ENCODE measurements at places on chromosomes 4 and X.

GRCh38 chr4:107283587-107284559, 247.8 kb upstream of the DKK2 start:
- no peak overlapping the region for H3K27ac ChIP-seq
- H3K36me3 ChIP-seq = no peaks in the 10 kb centered on the region
- no peaks in the 10 kb centered on the region for H3K4me1 ChIP-seq
- H3K27me3 ChIP-seq = no peaks in the 10 kb centered on the region
- no peak for DNase-seq

DNA sequence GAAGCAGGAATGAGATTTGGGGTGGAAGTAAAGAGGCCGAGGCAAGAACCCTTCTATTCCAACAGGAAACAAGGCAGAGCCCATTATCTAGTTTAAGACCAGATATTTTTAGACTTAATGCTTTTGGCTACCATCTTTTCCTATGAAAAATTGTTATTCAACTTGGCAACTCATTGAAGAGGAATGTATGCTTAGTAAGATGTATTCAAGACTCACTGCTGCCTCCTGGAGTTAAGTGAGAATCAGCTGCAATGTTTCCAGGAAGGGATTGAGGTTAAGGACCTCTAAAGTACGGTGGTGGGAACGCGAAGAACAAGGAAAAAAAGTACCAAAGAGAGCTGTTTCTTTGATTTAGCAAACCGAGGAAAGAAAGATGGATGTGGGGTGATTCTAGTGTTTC, 89.1 kb downstream of the RAPGEF2 start:
- peaks cover 4% of the 10 kb centered on the region for H3K36me3 ChIP-seq
- H3K27me3 ChIP-seq = no peaks in the 10 kb centered on the region
- no peak overlapping the region for H3K4me3 ChIP-seq
- H3K27ac ChIP-seq = no peak overlapping the region

DNA sequence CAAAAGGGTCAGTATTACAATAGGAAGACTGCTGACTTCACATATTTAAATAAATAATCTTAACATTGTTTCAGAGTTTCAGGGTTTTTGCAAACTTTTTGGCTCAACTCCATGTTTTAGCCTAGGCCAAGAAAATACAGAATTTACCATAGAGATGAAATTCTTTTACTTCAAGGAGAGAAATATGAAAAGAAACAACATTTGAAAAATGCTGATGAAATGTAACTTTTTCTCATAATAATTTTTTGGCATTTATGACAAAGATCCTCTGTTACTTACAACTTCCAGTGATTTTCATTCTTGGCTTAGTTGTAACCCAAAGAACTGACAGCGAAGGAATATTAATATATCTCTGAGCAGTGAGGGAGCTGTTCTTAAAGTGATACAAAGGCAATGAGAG, 316.1 kb upstream of the EMCN start:
- no peak overlapping the region for H3K4me3 ChIP-seq
- H3K36me3 ChIP-seq = no peaks in the 10 kb centered on the region
- H3K4me1 ChIP-seq = no peaks in the 10 kb centered on the region
- no peak for DNase-seq
- H3K27ac ChIP-seq = no peak overlapping the region
- H3K27me3 ChIP-seq = peaks cover 2% of the 10 kb centered on the region

GRCh38 chrX:10483191-10483831, 137.1 kb downstream of the MID1 start:
- H3K27ac ChIP-seq = no peak overlapping the region
- H3K27me3 ChIP-seq = no peaks in the 10 kb centered on the region
- DNase-seq = no peak
- no peak overlapping the region for H3K4me3 ChIP-seq

DNA sequence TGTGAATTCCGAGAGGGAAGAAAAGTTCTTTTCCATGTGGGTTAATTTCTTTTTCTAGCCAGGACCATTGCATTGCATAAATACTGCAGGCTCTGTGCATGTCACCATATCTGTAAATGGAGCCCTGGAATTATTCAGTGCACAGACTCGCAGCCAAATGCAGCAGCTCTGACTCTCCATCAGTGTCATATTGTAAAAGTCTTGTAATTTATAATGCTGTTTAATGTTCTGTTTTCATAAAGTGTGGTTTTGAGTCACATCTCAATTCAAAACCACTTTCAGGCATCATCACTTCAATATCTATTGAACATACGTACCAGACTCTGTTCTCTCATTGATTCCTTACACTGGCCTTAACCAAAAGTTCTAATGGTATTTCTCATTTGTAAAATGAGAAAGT, 193.9 kb upstream of the RPL34 start:
- no peak overlapping the region for H3K4me3 ChIP-seq
- H3K4me1 ChIP-seq = peaks cover 17% of the 10 kb centered on the region
- no peak overlapping the region for H3K27ac ChIP-seq
- peaks cover 9% of the 10 kb centered on the region for H3K36me3 ChIP-seq
- DNase-seq = no peak

DNA sequence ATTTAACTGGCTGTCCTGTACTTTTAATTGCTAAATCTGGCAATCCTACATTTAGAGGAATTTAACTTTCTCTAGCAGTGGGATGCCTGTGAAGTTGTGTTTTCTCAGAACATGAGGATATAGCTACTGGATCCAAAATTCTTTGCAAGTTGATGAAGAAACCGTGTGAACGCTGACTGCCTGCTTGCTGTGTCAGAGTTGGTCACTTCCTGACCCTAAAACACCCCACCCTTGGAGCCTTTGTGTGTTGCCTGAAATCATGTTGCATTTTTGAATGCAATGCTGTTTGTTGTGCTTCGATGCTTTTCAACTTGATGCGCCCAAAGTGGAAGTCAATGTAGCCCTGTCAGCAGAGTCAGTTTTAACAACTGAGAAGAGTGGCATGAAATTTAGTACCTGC, 211.2 kb downstream of the ANK2 start:
- H3K4me3 ChIP-seq = no peak overlapping the region
- no peak overlapping the region for H3K27ac ChIP-seq
- no peak for DNase-seq
- no peaks in the 10 kb centered on the region for H3K4me1 ChIP-seq
- H3K36me3 ChIP-seq = no peaks in the 10 kb centered on the region

- H3K27ac ChIP-seq = no peak overlapping the region
- no peak overlapping the region for H3K4me3 ChIP-seq
- peaks cover 5% of the 10 kb centered on the region for H3K36me3 ChIP-seq
- H3K4me1 ChIP-seq = peaks cover 2% of the 10 kb centered on the region
Measured at GRCh38 chr4:142614621-142615323, 231.3 kb downstream of the INPP4B start.

- H3K4me3 ChIP-seq = peak overlapping the region; percentile 65
- peaks cover 27% of the 10 kb centered on the region for H3K4me1 ChIP-seq
- H3K36me3 ChIP-seq = peaks cover 2% of the 10 kb centered on the region
- peak overlapping the region; percentile 53 for H3K27ac ChIP-seq
Measured at GRCh38 chr4:7877176-7877575, 62.5 kb downstream of the AFAP1 start.

DNA sequence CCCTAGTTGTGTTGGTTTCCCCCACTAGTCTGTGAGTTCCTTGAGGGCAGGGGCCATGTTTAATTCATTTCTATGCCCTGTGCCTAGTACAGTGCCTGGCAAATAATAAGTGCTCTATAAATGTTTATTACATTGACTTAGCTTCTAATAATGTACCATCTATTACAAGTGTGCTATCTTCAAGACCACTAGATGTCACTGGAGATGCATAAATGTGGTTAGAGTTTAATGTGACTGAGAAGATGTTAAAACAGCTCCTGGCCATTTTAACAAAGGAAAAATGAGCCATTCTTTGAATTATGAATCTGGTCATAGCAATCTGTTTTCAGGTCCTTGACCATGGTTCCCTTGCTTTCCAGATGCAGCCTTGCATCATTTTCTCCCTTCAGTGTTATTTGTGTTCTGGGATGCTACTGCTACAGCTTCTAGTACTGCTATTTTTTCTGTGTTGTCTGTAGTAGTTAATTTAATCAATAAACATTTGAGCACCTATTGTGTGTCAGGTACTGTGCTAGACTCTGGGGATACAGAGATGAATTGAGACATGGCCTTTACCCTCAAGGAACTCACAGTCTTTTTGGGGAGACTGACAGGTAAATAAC, 43.2 kb downstream of the SLC9A6 start:
- H3K27ac ChIP-seq = no peak overlapping the region
- no peak for DNase-seq
- H3K4me1 ChIP-seq = no peaks in the 10 kb centered on the region

DNA sequence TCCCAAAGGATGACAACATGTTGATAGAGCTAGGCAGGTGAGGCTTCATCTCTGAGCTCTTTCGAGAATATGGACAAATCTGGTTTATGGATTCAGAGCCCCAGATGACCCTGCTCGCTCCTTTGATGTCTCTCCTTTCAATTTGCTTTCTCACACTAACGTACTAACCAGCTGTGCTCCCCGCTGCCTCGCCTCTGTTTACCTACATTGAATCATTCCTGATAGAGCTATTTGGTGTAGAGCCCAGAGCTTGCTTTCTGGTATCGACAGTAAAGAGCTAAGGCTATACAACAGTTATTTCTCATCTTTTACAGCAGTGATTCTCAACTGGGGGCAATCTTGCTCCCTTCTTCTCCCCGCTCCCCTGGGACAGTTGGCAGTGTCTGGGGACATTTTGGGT, 8.9 kb upstream of the PHKA2 start:
- H3K27ac ChIP-seq = no peak overlapping the region
- no peaks in the 10 kb centered on the region for H3K36me3 ChIP-seq
- H3K27me3 ChIP-seq = peaks cover 3% of the 10 kb centered on the region
- no peak for DNase-seq
- no peak overlapping the region for H3K4me3 ChIP-seq

GRCh38 chr4:159060161-159060560, 42.7 kb upstream of the RAPGEF2 start:
- H3K27me3 ChIP-seq = peaks cover 7% of the 10 kb centered on the region
- H3K27ac ChIP-seq = no peak overlapping the region
- no peak for DNase-seq
- H3K4me3 ChIP-seq = no peak overlapping the region
- H3K36me3 ChIP-seq = no peaks in the 10 kb centered on the region

DNA sequence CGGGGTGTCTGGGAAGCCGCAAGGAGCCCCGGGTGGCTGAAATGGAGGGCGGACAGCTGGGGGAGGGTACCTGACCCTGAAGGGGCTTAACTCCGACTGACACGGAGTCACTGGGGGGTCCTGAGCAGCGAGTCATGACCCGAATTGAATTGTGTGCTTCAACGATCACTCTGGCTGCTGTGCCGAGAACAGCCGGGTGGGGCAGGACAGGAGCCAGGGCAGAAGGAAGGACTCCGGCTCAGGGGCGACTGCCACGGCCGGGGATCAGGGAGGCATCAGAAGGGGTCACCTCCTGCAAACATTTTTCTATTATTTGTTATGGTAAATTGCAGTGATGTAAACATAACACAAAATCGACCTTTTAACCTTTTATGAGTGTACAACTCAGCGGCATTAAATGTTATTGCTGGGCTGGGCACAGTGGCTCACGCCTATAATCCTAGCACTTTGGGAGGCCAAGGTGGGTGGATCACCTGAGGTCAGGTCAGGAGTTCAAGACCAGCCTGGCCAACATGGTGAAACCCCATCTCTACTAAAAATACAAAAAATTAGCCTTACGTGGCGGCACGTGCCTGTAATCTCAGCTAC, 21.6 kb downstream of the ZFYVE28 start:
- H3K27me3 ChIP-seq = peaks cover 30% of the 10 kb centered on the region
- no peak overlapping the region for H3K4me3 ChIP-seq
- no peak overlapping the region for H3K27ac ChIP-seq
- no peak for DNase-seq
- H3K4me1 ChIP-seq = peaks cover 9% of the 10 kb centered on the region

DNA sequence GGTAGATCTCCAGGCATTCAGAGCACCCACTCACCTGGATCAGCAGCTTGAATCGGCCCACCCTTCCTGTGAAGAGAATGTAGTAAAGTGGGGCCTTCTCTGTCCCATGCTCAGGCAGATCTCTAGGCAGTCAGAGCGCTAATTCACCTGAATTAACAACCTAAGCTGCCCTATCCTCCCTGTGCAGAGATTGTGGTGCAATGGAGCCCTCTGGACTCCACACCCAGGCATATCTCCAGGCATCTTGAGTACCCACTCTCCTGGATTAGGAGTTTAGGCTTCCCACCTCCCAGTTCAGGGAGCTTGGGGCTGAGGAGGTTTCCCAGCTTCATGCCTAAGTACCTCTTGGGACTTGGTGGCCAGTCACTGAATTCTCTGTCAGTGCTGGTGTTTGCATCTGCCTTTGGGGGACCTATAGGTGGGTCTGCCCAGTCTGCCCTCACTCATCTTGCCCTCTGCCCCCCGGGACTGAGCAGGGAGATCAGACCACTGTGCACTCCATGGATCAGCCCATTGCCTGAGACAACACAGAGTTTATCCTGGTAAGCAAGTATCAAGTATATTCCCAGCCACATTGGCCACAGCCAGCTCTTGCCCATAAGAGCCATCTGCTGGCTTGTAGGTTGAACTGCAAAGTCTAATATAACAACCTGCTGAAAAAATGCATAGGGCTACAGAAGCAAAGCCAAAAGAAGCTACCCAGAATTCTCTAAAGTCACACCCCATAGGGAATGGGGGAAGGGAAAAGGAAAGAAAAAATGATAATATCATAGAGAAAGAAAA, 372.9 kb downstream of the KLHL13 start:
- no peaks in the 10 kb centered on the region for H3K36me3 ChIP-seq
- H3K4me3 ChIP-seq = no peak overlapping the region
- no peak for DNase-seq
- no peaks in the 10 kb centered on the region for H3K4me1 ChIP-seq
- no peaks in the 10 kb centered on the region for H3K27me3 ChIP-seq
- no peak overlapping the region for H3K27ac ChIP-seq

DNA sequence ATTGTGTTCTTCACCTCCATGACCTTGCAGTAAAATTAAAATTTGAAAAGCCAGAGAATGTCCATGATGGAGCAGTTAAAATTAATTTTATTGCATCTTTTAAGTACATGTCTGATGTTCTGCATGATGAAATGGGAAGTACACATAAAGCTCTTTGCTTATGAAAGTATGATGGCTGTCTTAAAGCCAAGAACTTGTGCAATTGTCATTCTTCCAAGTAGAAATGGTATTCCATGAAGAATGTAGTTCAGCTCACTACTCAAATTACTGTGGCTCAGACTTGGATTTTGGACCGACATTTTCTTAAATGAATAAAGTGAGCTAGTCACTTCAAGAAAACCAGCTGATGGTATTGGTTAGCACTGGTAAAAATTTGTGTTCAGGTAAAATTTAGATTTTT, 161.7 kb upstream of the CXCL13 start:
- no peak overlapping the region for H3K4me3 ChIP-seq
- no peaks in the 10 kb centered on the region for H3K4me1 ChIP-seq
- H3K27me3 ChIP-seq = peaks cover 20% of the 10 kb centered on the region
- no peak overlapping the region for H3K27ac ChIP-seq
- H3K36me3 ChIP-seq = no peaks in the 10 kb centered on the region
- DNase-seq = no peak

- H3K27me3 ChIP-seq = no peaks in the 10 kb centered on the region
- no peak overlapping the region for H3K4me3 ChIP-seq
- H3K4me1 ChIP-seq = peaks cover 35% of the 10 kb centered on the region
- H3K36me3 ChIP-seq = peaks cover 13% of the 10 kb centered on the region
- H3K27ac ChIP-seq = no peak overlapping the region
- DNase-seq = no peak
Measured at GRCh38 chr4:70930530-70931256, 28.5 kb downstream of the MOB1B start.

- H3K27ac ChIP-seq = peak overlapping the region; percentile 51
- peaks cover 2% of the 10 kb centered on the region for H3K27me3 ChIP-seq
- H3K4me3 ChIP-seq = no peak overlapping the region
- peaks cover 4% of the 10 kb centered on the region for H3K4me1 ChIP-seq
- H3K36me3 ChIP-seq = no peaks in the 10 kb centered on the region
- DNase-seq = no peak
Measured at GRCh38 chrX:47815901-47816845, 20.5 kb upstream of the ZNF81 start.

- H3K36me3 ChIP-seq = no peaks in the 10 kb centered on the region
- no peaks in the 10 kb centered on the region for H3K4me1 ChIP-seq
- H3K4me3 ChIP-seq = no peak overlapping the region
Measured at GRCh38 chr4:131013226-131013625, 1917.3 kb downstream of the C4orf33 start.

All from activated naive CD8-positive, alpha-beta T cell treated with anti-CD3 and anti-CD28 coated beads, Interleukin-2, amount 10 ng/mL, durations not matched to agents 7 days and 5 days (primary cell).